ENCODE measurements at places on chromosomes 2 and 18.

- DNase-seq = no peak
Measured at GRCh38 chr2:103788389-103788788, 1026.6 kb downstream of the TMEM182 start.

DNA sequence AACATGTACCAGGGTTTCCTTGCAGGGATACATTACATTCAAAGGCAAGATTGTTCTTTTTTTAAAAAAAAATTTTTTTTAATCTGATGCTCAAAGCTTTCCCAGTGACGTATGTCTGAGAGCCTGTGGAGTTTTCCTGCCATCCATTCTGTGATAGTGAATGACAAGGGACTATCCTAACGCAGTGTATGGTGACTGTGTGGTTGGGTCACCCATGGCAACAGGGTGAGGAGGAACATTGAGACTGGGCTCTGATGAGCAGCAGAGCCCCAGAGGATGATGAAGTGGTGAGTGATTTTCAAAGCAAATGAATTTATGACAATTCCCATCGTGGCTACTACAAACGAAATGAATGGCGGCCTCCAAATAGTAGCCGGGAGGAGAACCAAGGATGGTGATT is 28.6 kb upstream of the CTAGE1 start:
- no peak for DNase-seq

DNA sequence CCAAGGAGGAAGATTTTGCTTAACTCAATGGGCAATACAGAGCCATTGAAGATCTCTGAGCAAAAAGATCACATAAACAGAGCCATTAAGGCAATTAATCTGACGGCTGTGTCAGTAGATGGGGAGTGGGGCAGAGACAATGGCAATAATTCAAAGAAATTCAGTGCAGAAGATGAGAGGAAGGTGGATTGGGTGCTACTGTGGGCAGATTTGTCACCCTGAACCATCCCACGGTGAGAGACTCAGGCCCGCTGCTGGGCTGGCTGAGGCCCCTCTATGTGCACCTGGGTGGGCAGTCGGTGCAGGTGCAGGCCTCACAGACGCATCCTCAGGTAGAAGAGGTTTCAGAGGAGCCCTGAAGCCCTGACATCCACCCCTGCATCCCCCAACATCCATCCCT is 458.6 kb downstream of the EIPR1 start:
- DNase-seq = no peak

GRCh38 chr2:7755879-7756278 is 838.7 kb downstream of the RNF144A start:
- no peak for DNase-seq

- DNase-seq = no peak
Measured at GRCh38 chr18:30277676-30278075, 764.9 kb downstream of the DSC3 start.

DNA sequence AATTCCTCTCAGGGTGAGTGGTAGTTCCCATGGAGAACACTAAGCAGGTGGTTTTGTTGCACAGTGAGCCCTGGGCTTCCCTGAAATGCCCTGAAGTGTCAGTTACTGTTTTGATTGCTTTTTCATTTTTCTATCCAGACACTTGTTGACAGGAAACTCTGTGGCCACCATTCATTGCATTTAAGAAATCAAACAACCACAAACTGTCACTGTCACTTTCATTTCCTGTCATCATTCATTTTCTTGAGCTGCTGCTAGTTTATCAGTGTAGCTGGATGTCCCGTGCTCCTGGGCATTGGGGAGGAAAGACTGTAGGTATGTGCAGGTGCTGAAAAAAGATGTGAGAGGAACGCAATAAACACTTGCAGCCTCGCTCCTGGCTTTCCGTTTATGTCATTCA is 891.6 kb upstream of the ZEB2 start:
- DNase-seq = no peak

- DNase-seq = no peak
Measured at GRCh38 chr2:1949265-1949664, 204.9 kb upstream of the PXDN start.

DNA sequence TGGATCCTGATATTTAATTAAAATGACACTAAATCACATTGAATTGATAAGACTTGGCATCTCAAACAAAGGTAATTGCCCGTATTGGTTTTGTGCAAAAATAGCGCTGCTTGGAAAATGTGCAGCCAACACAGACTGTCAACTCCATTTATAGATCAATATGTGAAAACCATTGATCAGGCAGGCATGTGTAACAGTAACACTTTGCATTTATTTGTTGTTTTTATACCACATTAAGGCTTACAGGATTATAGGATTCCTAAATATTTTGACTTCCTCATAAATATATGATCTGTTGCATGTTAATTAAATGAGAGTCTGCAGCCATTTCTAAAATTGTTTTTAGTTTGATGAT is 30.2 kb downstream of the ARHGAP15 start:
- no peak for DNase-seq

DNA sequence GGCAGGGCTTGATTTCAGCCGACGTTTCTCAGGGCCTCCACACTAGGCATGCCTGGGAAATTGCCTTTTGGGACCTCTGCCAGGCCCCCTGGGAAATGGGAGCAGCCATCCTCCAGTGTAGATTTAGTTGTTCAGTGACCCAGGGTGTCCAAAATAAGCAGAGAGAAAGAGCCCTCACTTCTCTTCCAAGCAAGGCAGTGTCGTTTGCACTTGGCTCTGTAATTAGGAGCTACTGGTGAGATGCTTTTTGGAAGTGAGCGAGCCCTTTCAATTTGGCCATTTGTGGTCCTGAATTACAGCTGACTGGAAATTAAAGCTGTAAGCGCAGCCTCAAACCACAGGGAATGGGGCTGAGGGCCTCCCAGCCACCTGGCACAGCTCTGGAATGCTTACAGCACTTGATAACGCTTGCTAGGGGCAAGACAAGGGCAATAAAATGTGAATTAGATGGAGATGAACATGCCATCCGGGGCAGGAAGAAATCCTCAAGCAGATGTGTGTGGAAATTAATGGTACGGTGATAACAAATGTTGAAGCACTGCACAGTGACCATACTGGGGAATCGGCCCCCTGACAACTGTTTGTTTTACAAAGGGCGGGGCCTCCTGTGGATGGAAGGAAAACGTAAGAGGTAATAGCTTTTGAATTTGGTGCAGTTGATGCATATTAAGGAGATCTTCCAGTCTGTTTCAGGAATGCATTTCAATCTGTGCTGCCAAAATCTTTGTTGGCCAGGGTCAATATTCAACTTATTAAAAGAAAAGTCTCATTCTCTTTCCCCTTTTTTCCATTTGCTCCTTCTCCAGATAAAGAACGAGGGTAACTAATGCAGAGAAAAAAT is 173.1 kb downstream of the UXS1 start:
- no peak for DNase-seq

- no peak for DNase-seq
Measured at GRCh38 chr2:124187948-124188347, 162.9 kb downstream of the CNTNAP5 start.

DNA sequence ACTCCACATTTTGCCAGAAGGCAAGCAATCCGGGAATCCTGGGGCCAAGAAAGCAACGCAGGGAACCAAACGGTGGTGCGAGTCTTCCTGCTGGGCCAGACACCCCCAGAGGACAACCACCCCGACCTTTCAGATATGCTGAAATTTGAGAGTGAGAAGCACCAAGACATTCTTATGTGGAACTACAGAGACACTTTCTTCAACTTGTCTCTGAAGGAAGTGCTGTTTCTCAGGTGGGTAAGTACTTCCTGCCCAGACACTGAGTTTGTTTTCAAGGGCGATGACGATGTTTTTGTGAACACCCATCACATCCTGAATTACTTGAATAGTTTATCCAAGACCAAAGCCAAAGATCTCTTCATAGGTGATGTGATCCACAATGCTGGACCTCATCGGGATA is 26.8 kb downstream of the B3GNT2 start:
- no peak for DNase-seq

- DNase-seq = no peak
Measured at GRCh38 chr18:74299162-74299561, 7.4 kb upstream of the CYB5A start.
